Activated T-cell treated with anti-CD3 and anti-CD28 coated beads for 24 hours (primary cell): ENCODE measurements at places on chromosomes 11 and 22.
A peak's percentile ranks its signal among the peaks of the same experiment; 100 is the strongest.

- no peak for DNase-seq
Measured at GRCh38 chr22:20965104-20965887, 1.8 kb upstream of the AIFM3 start.

DNA sequence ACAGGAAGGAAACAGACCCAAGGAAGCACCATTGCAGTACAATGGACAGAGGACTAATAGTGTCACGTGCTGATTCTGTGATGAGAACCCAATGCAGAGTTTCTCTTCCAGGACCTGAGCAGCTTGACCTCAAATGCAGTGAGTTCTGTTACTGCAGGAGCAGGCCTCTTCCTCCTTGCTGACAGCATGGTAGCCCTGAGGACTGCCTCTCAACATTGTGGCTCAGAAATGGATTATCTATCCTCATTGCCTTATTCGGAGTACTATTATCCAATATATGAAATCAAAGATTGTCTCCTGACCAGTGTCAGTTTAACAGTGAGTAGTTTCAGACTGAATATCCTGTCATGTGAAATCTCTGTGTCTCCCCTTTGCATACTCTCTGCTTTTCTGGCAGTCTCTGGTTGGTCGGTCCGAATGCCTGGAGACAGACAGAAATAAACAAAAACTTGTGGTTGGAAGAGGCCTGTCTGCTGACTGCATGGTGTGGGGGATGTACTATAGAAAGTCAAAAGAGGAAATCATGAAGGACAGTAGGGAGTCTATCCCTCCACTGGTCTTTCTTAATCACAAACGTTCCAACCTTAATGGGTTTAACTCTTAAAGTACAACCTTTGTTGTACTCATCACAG, 6.9 kb upstream of the MS4A14 start:
- no peak for DNase-seq

- DNase-seq: peak; percentile 62
Measured at GRCh38 chr11:66568124-66568916, at the start of gene CTSF. TSS of gene CTSF (minus strand) at chr11:66568606. CDS start at chr11:66568486, 120 bp downstream.

- no peak for DNase-seq
Measured at GRCh38 chr11:58628446-58628845, 6.0 kb downstream of the CNTF start.

- DNase-seq: no peak
Measured at GRCh38 chr11:15291885-15292284, 177.2 kb downstream of the INSC start.

GRCh38 chr22:29937940-29938693, 55.1 kb downstream of the MTMR3 start:
- DNase-seq: no peak

- DNase-seq: no peak
Measured at GRCh38 chr11:8720868-8721608, 38.4 kb downstream of the RPL27A start.

GRCh38 chr11:134987822-134988221, 575.8 kb upstream of the B3GAT1 start:
- DNase-seq: no peak

- peak; percentile 14 for DNase-seq
Measured at GRCh38 chr11:27183672-27184457, 143.2 kb downstream of the BBOX1 start.

DNA sequence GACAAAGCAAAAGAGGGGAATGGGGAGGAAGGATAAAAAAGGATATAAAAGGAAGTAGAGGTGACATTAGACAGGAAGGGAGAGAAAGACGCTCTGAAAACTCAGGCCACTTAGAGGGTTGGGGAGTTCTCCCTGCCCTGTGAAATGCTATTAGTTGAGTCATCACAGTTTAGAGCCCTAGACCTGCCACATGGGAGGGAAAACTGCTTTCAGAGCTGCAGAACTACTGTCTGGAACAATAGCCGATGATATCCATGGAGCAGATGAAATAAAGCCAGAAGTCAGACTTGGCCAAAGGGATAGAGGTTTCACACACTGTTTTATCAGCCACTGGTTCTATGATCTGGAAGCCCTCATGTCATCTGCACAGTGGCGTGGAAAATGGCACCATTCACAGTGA, 157.9 kb downstream of the NCAM1 start:
- DNase-seq: no peak

DNA sequence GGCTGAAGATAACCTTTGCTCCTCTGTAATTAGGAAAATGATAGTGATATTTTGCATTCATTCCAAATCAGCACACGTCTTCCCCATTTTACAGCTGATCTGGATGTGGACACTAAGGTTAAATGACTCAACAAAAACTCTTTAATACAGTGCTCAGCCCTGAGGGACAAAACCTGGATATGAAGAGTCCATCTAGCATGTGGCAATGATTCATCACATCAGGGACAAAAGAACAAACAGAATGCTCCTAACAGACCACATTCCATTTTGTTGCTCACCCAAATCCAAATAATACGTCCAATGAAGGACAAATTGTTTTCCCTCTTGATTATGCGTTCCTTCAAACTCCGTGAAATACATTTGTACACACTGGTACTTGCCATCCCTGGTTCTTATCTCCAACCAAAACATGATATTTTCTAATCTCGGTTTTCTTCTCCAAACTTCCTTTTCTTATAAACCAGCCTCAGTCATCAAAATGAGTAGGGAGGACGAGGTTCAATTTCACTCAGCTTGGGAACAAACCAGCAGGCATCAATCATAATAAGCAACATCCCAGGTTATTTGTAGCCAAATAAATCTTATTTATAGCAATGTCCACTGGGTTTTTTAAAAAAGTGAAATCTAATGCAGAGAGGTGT, 53.7 kb upstream of the MTMR2 start:
- DNase-seq: no peak

GRCh38 chr11:45708887-45709663, 43.7 kb upstream of the CHST1 start:
- no peak for DNase-seq

DNA sequence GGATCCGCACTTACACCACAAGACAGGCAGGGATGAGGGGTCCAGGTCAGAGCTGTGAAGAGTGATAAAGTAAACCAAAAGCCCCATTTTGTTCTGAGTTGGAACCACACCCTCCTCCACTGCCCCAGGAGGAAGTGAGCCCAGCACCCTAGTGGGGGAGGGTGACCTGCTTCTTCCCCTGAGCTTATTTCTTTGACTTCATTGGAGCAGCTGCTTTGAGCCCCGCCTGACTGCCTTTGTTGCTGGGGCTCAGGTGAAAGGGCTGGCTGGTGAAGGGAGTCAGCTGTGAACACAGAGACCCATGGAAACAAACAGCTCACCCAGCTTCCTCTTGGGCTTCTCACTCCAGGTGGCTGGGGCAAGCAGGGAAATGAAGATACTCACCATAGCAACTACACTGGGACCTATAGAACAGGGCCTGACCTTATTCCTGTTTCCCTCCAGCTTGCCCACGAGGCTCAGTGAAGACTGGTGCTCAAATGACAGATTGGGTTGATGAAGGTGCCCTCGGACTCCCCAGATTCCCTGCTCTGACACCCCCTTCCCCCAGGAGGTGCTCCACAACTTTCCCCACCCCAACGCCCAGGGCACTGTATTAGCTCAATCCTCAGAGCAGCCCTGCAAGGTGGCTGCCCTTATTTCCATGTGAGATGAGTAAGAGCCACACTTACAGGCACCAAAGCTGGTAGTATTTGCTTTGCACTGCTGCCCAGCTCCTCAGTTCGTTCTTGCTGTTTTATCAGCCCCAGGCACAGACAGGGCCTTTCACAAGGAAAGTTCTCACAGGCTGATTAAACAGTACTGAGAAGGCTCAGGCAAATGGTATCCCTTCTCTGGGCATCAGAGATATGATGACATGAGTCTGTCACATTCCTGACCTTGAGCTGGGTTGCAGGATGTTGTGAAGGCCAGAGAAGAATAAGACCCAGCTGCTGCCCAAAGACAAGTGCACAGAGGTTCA, 2.4 kb downstream of the UCP2 start:
- DNase-seq: peak; percentile 51

GRCh38 chr11:365831-366230, 3.5 kb upstream of the B4GALNT4 start:
- DNase-seq: no peak

- DNase-seq: no peak
Measured at GRCh38 chr11:60362241-60362640, 16.1 kb upstream of the MS4A7 start.

DNA sequence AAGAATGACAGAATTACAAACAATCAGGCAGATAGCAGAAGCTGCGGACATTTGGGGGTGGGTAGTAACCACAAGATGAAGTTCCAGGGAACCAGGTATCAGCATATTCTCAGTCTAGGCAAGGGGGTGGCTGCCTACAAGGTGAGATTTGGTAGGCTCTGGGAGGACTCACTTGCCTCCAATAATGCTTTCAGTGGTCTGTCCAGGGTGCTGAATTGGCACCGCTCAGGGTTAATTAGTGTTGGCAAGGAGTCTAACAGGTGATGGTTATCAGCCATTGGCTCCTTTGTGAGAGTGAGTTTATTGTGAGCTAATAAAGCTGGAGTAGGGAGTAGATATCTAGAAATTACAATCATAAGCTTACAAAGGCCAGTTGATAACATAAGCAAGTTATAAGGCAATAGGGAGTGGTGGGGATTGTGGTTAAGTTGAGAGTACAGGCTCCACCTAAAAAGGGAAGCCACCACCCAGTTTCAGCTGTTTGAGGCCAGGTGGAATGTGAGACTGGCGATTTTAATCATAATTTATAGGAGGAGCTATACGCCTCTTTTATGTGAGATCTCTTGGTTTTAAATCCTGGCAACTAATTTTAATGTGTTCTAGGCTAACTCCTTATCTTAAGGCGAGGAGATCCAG, 320.5 kb downstream of the MIAT start:
- no peak for DNase-seq

DNA sequence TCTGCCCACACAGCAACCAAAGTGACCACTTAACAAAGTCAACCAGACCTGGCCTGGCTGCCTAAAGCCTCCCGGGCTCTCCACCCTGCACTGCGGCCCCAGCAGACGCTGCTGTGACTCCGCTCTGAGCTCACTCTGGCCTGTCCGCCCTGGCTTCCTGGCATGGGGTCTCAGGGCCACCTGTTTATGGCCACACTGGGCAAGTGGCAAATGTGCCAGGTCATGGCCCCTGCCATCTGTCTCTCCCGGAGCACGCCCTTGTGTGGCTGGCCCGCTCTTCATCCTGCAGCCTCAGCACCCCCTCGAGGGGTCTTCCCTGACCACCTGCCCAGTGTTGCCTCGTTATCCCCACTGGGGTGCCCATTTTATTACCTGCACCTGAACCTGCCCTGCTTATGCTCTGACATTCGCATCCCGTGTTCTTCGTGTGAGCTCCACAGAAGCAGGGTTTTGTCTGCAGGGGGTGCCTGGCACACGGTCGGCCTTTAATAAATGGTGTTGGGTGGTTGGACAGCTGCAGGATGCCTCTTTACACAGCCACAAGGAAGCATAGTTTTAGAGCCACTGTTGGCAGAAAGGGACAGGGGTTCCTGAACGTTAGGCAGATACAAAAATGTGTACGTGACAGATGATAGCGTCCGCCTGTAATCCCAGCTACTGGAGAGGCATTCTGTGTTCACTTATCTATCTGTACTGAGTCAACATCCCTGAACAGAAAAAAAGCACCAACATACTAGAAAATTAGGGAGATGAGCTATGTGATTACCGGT, 785.6 kb downstream of the TBC1D22A start:
- no peak for DNase-seq

DNA sequence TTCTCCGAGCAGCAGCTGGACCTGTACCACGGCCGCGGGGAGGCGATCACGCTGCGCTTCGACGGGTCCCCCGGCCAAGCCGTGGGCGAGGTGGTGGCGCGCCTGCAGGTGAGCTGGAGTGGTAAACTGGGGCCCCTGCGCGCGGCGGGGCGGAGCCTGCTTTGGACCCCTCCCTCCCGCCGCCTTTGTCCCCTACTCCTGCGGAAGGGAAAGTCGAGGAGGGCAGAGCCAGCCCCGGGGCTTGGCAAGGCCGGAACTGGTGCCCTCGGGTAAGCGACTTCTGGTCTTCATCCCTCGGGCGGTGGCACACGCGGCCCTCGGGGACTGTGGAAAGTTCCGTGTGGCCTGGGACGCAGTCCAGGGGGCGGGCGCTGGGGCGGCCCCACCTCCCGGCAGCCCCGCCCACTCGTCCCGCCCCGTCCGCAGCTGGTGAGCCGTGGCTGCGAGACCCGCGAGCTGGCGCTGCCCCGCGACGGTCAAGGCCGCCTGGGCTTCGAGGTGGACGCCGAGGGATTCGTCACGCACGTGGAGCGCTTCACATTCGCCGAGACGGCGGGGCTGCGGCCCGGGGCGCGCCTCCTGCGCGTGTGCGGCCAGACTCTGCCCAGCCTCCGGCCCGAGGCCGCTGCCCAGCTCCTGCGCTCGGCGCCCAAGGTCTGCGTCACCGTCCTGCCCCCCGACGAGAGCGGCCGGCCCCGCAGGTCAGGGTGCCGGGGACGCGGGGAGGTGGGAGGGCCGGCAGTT, 9.2 kb downstream of the SIPA1 start:
- DNase-seq: no peak

- DNase-seq: peak; percentile 2
Measured at GRCh38 chr11:100687054-100687629, at the start of gene ARHGAP42. TSS of gene ARHGAP42 (plus strand) at chr11:100687288. CDS start at chr11:100687679, 391 bp downstream.

- no peak for DNase-seq
Measured at GRCh38 chr11:133942577-133942976, 14.2 kb downstream of the IGSF9B start.

DNA sequence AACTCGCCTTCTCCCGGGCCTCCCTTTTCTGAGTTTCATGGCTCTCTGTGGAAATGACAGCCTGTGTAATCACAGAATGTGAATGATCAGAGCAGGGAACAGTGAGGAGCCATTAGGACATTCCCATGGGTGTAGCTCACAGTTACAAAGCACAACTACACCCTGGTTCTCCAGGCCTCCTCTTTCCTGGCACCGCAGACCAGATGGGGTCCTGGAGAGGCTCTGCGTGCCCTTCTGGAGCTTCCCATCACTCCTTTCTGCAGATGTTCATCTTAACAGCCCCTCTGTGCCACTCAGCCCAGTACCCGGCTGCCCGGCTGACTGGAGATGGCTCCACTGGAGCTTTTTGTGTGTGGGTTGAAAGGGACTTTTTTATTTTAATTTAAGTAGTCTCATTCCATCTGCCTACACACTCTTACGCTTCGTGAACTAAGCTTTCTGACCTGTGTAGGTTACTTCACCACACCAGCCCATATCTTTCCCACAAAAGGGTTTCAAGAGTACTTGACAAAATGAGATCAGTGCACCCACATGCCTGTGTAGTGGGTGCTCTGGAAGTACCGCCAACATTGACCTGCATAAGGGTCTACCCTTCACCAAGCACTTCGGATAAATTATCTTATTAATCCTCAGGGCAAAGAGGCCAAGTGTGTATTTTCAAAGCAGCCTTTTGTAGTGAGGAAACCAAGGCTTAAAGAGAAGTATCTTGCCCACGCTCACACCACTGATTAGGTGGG, 29.8 kb downstream of the SREBF2 start:
- peak; percentile 52 for DNase-seq

- DNase-seq: no peak
Measured at GRCh38 chr11:45880772-45881570, 4.5 kb upstream of the MAPK8IP1 start.
